ENCODE measurements at places on chromosomes 1 and 21.
A peak's percentile ranks its signal among the peaks of the same experiment; 100 is the strongest.

GRCh38 chr1:119966020-119966419 is 69.7 kb upstream of the ADAM30 start:
- no peak for DNase-seq

- no peak for DNase-seq
Observed at GRCh38 chr1:5744911-5745799, 247.1 kb downstream of the NPHP4 start.

DNA sequence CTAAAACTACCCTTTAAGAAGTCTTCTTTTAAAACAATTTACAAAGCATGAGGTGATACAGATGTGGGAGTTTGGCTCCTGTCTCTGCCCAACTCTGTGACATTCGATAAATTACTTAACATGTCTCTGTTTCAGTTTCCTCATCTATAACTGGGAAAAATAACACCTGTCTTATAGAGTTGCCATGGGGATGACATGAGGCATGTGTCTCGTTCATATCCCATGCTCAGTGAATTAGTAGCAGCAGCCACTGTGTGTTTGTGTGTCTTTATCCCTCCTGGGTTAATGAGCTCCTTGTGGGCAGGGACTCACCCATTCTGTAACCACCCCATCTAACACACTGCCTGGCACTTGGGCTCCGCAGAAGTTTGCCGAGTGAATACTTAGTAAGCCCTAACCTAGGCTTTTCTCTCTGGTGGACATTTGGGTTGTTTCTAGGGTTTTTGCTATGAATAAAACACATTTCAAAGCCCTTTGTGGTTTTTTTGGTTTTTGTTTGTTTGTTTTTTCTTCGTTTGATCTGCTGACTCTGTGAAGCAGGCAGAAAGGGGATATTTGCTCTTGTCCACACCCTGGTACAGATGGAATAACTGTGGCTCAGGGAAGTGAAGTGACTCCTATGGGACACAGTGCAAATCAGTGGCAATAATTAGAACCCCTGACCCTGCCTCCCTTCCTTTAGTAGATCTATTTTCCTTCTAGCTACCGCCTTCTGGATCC is 797 bp upstream of the KCNJ9 start:
- no peak for DNase-seq

- DNase-seq: no peak
Observed at GRCh38 chr1:83802023-83802422, 196.9 kb downstream of the TTLL7 start.

DNA sequence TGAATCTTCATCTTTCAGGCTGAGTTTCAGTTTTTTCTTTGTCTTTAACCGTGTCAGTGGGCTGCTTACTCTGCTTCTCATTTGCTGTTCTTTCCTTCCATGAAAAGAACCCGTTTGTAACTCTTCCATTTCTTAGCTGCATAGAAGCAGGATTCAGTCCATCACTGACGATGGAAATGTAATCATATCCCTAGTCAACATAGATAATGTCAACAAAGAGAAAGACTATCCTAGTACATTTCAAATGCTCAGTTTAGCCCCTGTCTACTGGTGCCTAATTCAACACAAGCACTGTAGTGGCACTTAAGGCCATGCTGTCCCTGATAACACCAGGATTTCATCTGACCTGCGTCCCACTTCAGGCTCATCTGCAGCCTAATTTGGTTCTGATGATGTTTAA is 376 bp downstream of the GBP1 start:
- no peak for DNase-seq

DNA sequence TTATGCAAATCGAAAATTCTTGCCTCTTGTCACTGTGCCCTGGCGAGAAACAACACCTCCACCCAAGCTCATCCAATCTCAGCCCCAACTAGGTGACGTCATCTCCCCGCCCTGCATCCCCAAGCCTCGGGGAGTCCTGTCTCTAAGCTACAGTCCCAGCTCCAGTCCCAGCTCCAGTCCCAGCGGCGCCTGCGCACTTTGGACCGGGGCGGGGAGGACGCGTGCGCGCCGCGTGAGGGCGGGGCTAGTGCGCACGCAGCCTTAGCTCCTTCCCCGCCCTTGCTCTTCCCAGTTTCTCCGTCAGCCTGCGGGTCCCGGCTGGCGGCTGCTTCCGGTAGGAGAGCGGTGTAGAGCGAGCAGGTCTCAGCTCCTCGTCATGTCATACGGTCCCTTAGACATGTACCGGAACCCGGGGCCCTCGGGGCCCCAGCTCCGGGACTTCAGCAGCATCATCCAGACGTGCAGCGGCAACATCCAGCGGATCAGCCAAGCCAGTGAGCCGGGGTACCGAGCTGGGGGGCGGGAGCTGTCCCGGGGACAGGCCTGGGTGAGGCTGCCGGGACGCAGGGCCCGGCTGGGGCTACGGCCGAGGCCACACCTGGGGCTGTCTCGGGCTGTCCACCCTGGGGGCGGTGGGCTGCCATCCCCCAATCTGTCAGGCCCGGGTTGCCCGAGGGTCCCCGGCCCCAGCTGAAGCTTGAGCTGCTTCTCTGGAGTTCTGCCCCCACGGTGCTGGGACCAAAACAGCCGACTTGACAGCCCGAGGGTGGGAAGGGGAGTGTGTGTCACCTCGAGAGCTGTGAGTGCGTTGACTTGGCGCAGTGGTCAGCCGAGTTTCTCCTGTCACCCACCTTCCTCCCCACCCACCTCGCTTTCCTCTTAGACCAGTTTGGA is at the start of gene STX12:
Gene STX12 (plus strand): TSS at position 288 of the 894 bp plus-strand sequence. CDS start 89 bp downstream, at position 377.
- peak; percentile 94 for DNase-seq

DNA sequence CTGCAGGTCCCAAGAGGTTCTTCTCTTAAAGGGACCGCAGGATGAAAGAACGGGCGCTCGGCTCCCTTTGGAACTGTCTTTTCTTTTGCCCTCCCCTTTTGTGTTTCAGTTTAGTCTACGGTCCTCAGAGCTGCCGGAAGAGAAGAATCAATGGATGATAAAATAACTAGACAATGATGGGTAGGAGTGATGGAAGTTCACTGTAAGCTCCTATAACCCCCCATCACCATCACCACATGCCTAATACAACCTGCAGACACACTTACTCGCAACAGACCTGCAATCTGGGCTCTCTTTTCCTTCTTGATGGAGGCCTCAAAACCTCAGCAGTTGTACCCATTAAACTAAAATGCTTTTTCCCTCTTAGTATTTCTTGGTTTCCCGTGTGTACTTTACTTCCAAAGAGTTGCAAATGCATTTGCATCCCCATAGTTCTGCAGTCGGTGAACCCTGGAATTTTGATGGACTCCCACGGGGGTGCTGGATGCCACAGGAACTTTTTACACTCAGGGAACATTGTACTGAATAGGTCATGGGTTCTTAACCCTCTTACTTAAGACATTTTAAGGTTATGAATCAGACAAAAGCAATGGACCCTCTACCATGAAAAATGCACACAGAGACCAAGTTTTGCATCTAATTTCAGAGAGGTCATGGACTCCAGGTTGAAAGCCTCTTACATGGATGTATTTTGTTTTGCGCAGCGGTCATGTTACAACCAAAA is 633 bp upstream of the RFX5 start:
- no peak for DNase-seq

DNA sequence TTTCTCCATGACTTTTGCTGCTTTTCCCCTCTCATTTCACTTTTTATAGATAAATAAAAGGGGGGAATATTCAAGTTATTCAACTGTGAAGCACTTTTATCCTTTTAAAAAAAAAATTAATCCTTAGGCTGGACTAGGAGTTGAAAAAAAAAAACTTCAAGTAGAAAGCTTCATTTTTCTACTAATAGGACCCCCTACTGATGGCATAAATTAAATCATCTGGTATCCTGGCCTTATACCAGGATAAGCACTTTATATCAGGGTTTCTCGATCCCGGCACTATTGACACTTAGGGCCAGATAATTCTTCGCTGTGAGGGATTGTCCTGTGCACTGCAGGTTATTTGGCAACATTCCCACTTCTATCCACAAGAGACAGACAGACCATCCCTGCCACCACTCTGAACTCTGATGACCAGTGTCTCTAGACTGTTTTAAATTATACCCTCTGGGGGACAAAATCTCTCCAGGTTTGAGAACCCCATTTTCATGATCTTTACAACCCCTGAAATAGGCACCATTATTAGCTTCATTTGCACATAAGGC is 17.6 kb downstream of the USP33 start:
- DNase-seq: no peak

- DNase-seq: peak; percentile 32
Observed at GRCh38 chr1:210448297-210448892, 119.7 kb downstream of the HHAT start.

DNA sequence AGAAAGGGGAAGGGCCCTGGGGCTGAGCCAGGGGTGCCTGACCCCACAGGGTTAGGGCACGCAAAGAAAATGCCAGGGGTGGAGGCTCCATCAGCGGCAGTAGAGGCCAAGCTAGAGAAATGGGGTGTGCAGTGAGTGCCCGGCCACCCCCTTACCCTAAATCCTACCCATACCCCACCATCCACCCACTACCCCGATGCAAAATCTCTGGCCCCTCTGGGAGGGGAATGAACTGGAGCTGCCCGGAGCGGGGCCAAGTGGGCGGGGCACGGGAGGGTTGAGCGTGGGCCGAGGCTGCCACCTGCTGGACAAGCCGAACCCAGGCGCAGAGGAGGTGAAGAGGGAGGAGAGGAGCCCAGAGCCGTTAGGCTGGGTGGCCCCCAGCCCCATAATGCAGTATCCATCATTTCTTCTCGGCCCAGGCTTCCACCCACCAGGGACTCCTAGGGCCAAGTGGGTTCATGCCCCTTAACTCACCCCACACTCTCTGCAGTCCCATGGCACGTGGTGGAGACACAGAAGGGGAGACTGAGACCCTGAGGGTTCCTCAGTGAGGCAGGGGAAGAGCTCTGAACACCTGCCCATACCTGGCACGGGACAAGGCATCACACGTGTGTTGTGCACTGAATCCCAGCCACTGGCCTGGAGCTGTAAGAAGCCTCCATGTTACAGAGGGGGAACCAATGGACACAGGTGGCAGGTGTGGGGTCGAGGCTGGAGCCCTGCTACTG is 1.4 kb upstream of the C1QC start:
- DNase-seq: peak; percentile 55

GRCh38 chr1:66576645-66577044 is 42.7 kb downstream of the SGIP1 start:
- no peak for DNase-seq

Measured in erythroblast (primary cell).